Spinal cord (tissue), 10 donors: ENCODE measurements at places on chromosomes 1 and 21. TPM values are rescaled to one million over a fixed set of nuclear protein-coding genes. Genes with fewer than 3 reads are reported as not detected.

SIM2 gene
- 0.06 TPM for total RNA-seq

SLC1A7 gene
- total RNA-seq = not detected

DNA sequence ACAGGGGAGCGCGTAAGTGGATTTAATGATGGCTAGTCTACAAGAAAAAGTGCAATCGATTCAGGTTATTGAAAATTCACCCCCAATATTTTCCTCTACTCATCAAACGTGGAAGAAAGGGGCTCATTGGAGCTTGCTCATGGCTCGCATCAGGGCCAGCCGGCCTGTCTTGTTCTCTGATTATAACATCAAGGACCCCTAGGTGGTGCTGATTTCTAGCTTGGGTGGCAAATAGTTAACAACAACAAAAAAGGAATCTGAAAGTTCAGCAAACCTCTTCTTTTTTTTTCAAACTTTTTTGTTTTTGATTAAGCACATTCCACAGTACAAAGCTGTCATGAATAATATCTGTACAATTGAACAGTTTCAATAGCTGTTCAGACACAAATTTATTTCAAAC lies 35.8 kb upstream of the SOD1 start:
- no peak overlapping the region for H3K4me3 ChIP-seq
- no peaks in the 10 kb centered on the region for H3K36me3 ChIP-seq
- no peaks in the 10 kb centered on the region for H3K27me3 ChIP-seq
- H3K4me1 ChIP-seq = no peaks in the 10 kb centered on the region
- no peak for DNase-seq

BEND5 gene
- total RNA-seq = 9.1 TPM

GRCh38 chr1:243851257-243851756 lies 1.3 kb upstream of the AKT3 start:
- no peak for DNase-seq
- no peaks in the 10 kb centered on the region for H3K36me3 ChIP-seq
- H3K27me3 ChIP-seq = no peaks in the 10 kb centered on the region
- peaks cover 3% of the 10 kb centered on the region for H3K4me1 ChIP-seq

DNA sequence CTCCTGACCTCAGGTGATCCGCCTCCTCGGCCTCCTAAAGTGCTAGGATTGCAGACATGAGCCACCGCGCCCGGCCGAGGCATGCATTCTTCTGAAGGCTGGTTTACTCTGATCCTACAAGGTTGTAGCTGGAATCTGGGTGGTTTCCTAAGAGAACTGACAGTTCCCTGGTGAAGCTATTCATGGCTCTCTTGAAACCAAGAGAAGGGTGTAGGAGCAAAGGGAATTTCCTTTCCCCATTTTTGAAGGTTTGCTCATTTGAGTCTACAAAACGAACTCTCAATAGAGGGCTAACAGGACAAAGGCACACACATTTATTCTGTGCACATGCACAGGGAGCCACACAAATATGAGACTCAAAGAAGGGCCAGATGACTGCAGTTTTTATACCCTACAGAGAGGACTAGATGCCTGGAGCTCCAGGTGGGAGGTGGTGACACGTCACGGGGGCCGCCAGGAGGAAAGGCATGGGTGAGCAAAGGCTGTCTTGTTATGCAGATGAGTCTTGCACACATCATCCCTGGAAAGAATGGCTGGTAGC lies 49.5 kb upstream of the ERRFI1 start:
- H3K36me3 ChIP-seq = no peaks in the 10 kb centered on the region
- no peaks in the 10 kb centered on the region for H3K27me3 ChIP-seq
- no peak overlapping the region for H3K4me3 ChIP-seq
- no peaks in the 10 kb centered on the region for H3K4me1 ChIP-seq
- DNase-seq = no peak

DNA sequence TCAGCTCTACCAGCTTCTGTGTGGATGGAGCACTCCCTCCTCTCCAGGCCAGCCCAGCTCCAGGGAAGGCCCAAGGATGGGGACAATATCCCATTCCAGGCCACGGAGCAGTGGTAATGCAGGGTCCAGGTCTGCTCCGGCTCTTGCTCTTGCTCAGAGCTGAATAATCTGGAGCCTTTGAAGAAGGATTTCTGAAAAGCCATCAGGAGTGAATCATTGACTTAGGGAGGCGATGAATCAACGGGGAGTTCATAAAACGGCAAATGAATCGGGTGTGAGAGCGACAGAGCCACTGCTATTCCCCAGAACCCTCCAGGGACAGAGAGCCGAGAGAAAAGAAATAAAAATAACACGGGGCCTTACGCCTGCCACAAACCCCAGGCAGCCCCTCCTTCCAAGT lies 7.7 kb downstream of the POU3F1 start:
- no peak for DNase-seq
- no peak overlapping the region for H3K27ac ChIP-seq
- H3K27me3 ChIP-seq = peaks cover 35% of the 10 kb centered on the region
- no peak overlapping the region for H3K4me3 ChIP-seq
- peaks cover 30% of the 10 kb centered on the region for H3K4me1 ChIP-seq

DNA sequence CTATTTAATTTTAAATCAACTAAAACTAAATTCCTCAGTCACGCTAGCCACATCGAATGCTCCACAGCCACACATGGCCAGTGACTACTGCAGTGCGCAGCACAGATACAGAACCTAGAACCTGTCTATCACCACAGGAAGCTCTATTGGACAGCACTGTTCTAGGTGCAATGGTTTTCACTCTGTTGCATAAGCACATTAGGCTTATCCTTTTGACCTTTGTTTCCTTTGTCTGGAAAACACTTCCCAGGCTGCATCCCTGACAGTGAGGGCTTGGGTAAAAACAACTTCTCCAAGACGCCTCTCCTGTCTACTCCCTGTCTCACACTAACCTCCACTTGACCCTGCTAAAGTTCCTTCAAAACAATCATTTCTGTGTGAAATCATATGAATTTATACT lies 33.6 kb upstream of the RAP1GAP start:
- no peak overlapping the region for H3K4me3 ChIP-seq
- DNase-seq = no peak
- H3K27ac ChIP-seq = no peak overlapping the region
- no peaks in the 10 kb centered on the region for H3K4me1 ChIP-seq

DNA sequence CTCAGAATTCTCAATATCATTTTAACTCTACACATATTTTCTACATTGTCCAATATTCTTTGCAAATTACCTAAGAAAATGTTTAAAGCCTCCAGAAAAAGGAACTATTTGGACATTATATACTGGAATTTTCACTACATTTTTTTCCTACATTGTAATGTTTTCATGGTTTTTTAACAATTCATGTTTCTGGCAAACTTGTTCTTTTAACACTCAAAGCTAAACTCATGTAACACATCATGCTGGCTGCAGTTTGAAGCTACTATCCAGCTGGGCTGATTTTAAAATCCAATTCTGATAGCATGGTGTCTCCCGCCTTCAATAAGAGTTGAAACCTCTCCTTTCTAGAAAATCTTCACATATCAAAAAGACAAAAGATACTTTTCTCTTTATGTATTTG lies 52.0 kb downstream of the TGFBR3 start:
- no peak for DNase-seq
- no peak overlapping the region for H3K27ac ChIP-seq
- H3K4me1 ChIP-seq = peaks cover 10% of the 10 kb centered on the region
- no peak overlapping the region for H3K4me3 ChIP-seq
- no peaks in the 10 kb centered on the region for H3K36me3 ChIP-seq

DNA sequence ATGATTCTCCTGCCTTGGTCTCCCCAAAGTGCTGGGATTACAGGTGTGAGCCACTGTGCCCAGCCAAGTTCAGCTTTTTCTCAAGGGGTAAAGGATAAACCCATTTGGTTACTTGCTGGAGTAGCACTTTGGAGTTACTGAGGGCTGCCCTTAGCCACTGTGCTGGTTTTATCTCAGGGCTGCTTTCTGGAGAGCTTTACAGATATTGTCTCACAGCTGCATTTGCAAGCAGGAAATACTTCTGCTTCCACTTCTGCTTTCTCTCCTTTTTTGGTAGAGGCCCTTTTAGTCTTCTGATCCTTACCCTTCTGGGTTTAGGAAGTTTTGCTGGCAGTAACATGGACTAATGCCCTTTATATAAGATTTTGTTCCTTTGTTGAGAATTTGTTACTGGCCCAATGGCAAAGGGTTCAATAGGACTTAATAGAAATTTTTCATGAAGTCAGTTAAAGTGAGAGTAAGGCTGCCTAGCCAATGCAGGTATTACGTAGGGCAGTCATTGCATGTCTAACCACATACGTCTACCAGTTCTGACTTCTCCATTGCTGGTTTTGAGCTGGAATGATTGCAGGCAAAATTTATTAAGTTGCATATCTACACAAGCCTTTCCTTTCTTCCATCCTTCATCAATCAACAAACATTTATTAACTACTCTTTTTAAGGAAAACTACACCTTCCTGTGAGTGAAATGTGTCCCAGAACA lies 24.4 kb downstream of the CAP1 start:
- no peak for DNase-seq
- H3K4me1 ChIP-seq = no peaks in the 10 kb centered on the region
- no peak overlapping the region for H3K27ac ChIP-seq
- H3K27me3 ChIP-seq = no peaks in the 10 kb centered on the region

- H3K36me3 ChIP-seq = no peaks in the 10 kb centered on the region
- DNase-seq = no peak
- H3K4me1 ChIP-seq = peaks cover 5% of the 10 kb centered on the region
- H3K27me3 ChIP-seq = no peaks in the 10 kb centered on the region
These were observed 16.7 kb upstream of the LDLRAP1 start for GRCh38 chr1:25526753-25527152.

CFAP141 gene
- 0.89 TPM for total RNA-seq

GRCh38 chr1:18015719-18016118 lies 91.9 kb upstream of the IGSF21 start:
- no peak overlapping the region for H3K4me3 ChIP-seq
- no peaks in the 10 kb centered on the region for H3K27me3 ChIP-seq
- H3K36me3 ChIP-seq = no peaks in the 10 kb centered on the region
- no peak for DNase-seq
- peaks cover 19% of the 10 kb centered on the region for H3K4me1 ChIP-seq
- H3K27ac ChIP-seq = no peak overlapping the region

GRCh38 chr1:106621853-106622252 lies 434.6 kb upstream of the PRMT6 start:
- H3K27me3 ChIP-seq = no peaks in the 10 kb centered on the region
- DNase-seq = peak; percentile 10
- H3K4me1 ChIP-seq = no peaks in the 10 kb centered on the region
- no peak overlapping the region for H3K27ac ChIP-seq
- no peak overlapping the region for H3K4me3 ChIP-seq

APCS gene
- total RNA-seq = not detected

C1orf116 gene
- total RNA-seq = 0.11 TPM

TRIM17 gene
- 2.2 TPM for total RNA-seq

DNA sequence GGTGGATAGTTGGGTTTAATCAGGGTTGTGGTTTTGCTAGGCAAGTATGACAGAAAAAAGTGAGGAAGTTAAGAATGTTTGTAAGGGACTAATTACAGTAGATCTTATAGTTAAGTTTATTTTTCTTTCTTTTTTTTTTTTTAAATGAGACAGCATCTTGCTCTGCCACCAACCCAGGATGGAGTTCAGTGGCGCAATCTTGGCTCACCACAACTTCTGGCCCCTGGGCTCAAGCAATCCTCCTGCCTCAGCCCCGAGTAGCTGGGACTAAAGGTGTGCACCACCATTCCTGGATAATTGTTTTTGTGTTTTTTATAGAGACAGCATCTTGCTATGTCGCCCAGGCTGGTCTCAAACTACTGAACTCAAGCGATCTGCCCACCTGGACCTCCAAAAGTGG lies 41.7 kb downstream of the EYA3 start:
- no peaks in the 10 kb centered on the region for H3K27me3 ChIP-seq
- no peak for DNase-seq
- H3K36me3 ChIP-seq = peaks cover 15% of the 10 kb centered on the region
- no peak overlapping the region for H3K4me3 ChIP-seq

DNA sequence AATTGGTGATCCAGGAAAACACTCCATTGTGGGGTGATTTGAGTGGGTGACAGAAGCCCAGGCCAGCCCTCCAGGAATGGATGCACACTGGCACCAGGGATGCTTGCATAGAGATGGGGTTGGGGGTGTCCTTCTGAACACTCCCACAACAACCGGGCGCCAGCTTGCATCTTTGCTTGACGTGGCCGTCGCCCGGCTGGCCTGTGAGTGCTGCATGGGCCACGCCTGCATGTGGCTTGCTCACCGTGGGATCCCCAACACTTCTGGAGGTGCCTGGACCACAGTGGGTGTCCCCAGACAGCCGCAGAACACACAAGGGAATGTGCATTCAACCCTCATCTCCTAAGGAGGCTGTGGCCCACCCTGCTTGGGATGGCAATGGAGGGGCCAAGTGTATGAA lies 55.1 kb downstream of the SIK1 start:
- DNase-seq = no peak
- H3K27ac ChIP-seq = no peak overlapping the region
- H3K4me1 ChIP-seq = peaks cover 31% of the 10 kb centered on the region
- no peak overlapping the region for H3K4me3 ChIP-seq
- H3K27me3 ChIP-seq = no peaks in the 10 kb centered on the region
